ENCODE measurements at places on chromosomes 16 and 17.
A peak's percentile ranks its signal among the peaks of the same experiment; 100 is the strongest.

GRCh38 chr17:17118399-17118798 lies 76.1 kb downstream of the MPRIP start:
- DNase-seq, result no peak

GRCh38 chr17:2083613-2084035 lies 28.7 kb downstream of the HIC1 start:
- DNase-seq, result no peak

DNA sequence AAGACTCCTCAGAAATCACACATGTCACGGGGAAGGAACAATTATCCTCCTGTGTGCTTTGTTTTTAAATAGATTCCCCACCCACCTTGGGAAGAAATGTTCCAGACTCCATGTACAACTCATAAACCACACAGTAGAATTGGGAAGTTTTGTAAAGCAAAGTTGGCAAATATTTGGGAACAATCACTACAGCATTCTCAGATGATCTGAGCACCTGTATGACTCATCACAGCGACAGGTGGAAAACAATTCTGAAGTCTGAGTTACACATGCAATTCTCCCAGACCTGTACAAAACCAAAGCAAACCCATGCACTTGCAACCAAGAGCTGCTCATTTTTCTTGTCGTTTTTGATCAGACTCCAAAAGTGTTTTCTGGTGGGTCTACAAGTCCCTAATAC lies 14.4 kb upstream of the MYLK3 start:
- no peak for DNase-seq

DNA sequence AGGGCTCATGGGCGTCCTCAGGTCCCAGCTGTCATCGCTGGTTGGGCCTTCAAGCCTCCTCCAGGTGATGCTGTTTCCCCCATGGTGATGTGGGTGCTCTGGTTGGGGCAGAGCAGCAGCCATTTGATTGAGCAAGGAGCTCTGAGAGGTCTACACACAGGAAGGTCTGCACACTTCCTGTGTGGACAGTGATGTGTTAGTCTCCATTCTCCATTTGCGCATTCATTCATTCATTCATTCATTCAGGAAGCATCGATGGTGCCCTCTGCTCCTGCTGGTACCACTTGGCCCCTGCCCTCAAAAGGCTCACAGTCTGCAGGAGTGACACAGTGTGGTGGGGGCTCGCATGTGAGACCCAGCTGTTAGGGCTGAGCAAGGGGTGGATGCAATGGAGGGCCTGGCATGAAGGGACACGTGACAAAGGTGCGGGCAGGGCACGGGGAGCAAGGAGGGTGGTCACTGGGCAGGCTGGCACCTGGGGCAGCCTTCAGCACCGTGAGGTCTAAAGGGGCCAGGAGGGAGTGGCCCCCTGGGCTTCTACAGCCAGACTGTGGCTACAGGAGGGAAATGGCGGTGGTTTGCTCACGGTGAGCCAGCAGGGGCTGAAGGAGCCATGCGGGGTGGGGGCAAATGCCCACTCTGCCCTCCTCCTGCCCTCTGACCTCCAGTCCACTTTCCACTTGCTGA lies 1.5 kb downstream of the ADGRG3 start:
- DNase-seq, result no peak

DNA sequence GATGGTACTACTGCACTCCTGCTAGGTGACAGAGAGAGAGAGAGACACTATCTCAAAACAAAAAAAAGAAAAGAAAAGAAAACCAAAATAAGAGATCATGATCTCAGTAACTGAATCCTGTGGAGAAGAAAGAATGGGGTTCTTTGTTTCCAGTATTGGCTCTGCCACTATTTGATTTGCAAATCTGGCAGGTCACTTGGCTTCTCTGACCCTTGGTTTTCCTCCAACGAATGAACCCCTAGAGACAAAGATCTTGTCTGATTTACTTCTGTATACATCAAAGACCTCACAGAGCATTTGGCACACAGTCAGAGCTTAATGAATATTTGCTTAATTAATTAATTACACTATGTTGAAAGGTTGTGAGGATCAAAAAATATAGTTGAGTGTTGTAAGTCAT lies 47.9 kb upstream of the NLK start:
- DNase-seq, result no peak

GRCh38 chr16:29983420-29984136 lies 9.9 kb downstream of the TAOK2 start:
- no peak for DNase-seq

DNA sequence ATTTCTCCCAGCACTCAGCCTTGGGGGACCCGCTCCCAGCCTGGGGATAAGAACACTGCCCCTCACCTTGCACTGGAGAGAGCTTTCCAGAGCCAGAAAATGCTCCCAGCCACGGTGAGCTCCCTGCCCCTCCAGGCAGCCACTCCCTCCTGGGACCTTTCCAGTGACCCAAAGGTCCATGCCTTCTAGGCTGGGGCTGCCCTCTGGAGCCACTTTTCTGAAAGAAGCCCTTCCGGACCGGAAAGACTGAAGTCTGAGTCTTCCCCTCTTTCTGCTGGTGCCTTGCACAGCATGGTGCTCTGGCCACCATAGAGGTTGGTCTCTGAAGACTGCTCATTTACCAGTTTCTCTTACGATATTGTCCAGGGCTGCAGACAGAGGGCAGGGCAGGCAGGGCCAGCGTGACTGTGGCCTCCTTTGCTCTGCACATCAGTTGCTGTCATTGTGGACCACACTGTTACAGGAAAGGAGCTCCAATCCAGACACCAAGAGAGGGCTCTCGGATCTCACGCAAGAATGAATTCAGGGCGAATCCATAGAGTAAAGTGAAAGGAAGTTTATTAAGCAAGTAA lies 7.1 kb upstream of the ABCC12 start:
- DNase-seq, result no peak

GRCh38 chr17:82157046-82158035 lies 55.3 kb downstream of the CCDC57 start:
- DNase-seq, result no peak

- no peak for DNase-seq
Measured at GRCh38 chr17:64209983-64210382, 53.1 kb downstream of the TEX2 start.

GRCh38 chr17:7880076-7880868 lies 8.3 kb upstream of the CHD3 start:
- DNase-seq, result no peak

DNA sequence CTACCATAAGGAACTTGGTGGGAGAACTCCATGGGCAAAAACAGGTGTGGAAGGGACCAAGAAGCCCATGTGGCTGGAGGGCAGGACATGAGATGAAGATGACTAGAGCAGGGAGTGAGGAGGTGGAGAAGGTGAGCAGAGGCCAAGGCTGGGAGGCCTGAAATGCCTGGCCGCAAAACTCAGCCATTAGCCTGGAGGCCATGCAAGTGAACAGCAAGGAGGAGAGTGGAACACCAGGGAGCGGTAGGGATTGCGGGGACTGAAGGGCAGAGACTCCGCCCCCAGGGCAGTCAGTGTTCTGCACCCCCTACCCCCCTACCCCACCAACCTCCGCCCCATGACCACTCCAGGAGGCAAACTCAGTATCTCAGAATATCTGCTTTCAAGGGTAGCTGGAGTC lies 17.0 kb downstream of the BCL7C start:
- no peak for DNase-seq

DNA sequence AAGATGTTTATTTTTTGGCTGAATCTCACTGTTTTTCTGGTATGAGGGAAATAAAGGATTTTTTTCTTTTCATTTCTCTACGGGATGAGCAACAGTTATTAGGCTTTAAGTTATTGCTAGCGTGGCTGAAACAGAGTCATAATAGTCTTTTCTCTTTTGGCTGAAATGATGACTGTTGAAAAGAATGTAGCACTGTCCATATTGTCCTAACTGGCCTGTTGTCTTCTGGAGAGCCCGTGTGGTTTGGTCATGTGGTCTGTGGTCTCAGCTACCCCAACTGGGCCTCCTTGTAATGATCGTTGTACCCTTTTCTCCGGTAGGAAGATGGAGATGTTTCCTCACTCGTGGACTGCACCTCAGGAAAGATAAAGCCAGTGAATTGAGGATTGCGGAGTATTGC lies 36.6 kb downstream of the EPN2 start:
- DNase-seq, result no peak

GRCh38 chr16:51409001-51409675 lies 258.1 kb upstream of the SALL1 start:
- peak; percentile 58 for DNase-seq
